Small intestine (tissue), 16 donors: ENCODE measurements at places on chromosomes 12 and 14. TPM values are rescaled to one million over a fixed set of nuclear protein-coding genes. Genes with fewer than 3 reads are reported as not detected.

Gene ADSS1
- polyA plus RNA-seq, result 12.7 TPM

Gene CEBPE
- 0.81 TPM for polyA plus RNA-seq

- DNase-seq, result no peak
Measured at GRCh38 chr12:123242116-123242904, 9.1 kb downstream of the MTRFR start.

Gene TNS2
- 52.9 TPM for polyA plus RNA-seq

- DNase-seq, result peak; percentile 62
Measured at GRCh38 chr14:20684662-20685456, 499 bp downstream of the RNASE4 start.

Gene ENDOU
- 2.1 TPM for polyA plus RNA-seq

- DNase-seq, result no peak
Measured at GRCh38 chr14:30915596-30915995, 41.2 kb downstream of the COCH start.

- no peak for DNase-seq
Measured at GRCh38 chr12:29240441-29240840, 91.4 kb downstream of the FAR2 start.

DNA sequence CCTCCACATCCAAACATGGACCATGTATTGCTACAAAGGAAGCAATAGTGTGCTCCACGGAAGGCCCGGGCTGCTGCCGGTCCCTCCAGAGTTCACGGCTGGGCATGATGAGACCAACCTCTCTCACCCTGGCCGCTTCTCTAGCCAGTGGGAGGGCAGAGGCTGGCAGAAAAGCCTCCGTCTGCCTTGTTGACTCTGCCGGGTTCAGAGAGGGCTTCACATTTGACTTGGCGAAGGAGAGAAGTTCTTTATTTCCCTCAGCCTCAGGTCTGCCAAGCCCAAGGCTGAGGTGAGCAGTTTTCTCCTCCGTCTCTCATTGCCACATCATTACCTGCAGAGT, 230.0 kb downstream of the ZFP36L1 start:
- DNase-seq, result no peak

Gene MYG1
- polyA plus RNA-seq, result 64.9 TPM

Gene SLC8B1
- polyA plus RNA-seq, result 39.6 TPM

GRCh38 chr14:71380271-71380670, 473.0 kb downstream of the PCNX1 start:
- DNase-seq, result no peak

Gene FAM186B
- polyA plus RNA-seq, result 0.37 TPM

Gene MIP
- polyA plus RNA-seq, result 0.06 TPM

Gene POC1B
- polyA plus RNA-seq, result 15.7 TPM

GRCh38 chr14:33914676-33915516, 36.0 kb downstream of the EGLN3 start:
- DNase-seq, result no peak

Gene RNASE1
- polyA plus RNA-seq, result 81.5 TPM

DNA sequence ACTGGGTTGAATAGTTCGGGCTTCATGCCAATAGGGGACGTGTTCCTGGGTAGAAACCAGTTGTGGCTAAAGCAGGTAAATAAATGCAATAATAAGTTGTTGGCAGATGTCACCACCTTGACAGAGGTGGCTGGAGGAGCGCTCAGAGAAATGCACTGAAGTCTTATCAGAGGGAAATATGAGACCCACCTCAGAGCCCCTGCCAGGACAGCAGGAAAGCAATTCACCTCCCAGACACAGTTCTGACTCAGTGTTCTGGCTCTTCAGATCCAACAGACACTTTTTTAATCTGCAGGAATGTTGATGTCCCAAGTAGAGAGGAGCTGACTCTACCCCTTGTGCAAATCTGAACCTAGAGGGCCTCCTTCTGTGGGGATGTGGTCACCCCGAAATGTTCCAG, 687.1 kb upstream of the FBXO33 start:
- no peak for DNase-seq

GRCh38 chr12:15037091-15037687, 64.3 kb downstream of the PDE6H start:
- no peak for DNase-seq

DNA sequence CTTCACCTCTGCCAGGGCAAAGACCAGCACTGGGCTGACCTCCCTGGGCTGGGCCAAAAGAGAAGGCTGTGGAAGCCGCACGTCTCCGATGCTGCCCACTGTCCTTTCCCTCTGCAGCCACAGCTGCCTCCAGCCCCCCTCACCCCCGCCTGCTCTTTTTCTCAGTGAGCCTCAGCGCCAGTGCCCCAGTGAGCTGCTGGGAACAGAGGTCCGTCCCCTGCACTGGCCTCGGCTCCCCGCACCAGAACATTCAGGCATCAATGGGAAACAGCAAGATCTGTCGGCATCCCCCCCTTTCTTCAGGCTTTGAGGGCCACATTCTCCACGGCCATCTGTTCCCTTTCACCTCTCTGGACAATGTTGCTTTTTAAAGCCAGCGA, 398.1 kb downstream of the ZFP36L1 start:
- DNase-seq, result no peak

- DNase-seq, result no peak
Measured at GRCh38 chr14:67881225-67881624, 61.6 kb downstream of the RAD51B start.

DNA sequence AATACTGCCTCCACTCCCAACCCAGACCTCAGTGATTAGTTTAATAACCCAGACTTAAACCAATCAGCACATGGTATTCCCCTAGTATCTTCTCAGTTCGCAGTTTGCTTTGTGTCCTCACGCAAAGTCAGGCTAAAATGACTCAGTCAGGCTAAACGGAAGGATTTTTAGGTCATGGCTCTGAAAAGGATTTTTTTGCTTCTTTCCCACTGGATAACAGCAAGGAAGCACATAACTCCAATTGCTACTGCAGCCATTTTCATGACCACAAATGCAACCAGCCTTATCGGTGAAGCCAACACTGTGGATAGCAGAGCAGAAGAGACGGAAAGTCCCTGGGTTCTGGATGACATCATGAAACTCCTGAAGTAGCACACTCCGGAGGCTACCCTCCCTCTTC, 67.7 kb downstream of the ZC3H14 start:
- no peak for DNase-seq

GRCh38 chr14:64807551-64807950, 72.2 kb downstream of the SPTB start:
- no peak for DNase-seq

Gene CHFR
- polyA plus RNA-seq, result 43.4 TPM
